ENCODE measurements at places on chromosomes 13 and 19. TPM values are rescaled to one million over a fixed set of nuclear protein-coding genes. Genes with fewer than 3 reads are reported as not detected.

DNA sequence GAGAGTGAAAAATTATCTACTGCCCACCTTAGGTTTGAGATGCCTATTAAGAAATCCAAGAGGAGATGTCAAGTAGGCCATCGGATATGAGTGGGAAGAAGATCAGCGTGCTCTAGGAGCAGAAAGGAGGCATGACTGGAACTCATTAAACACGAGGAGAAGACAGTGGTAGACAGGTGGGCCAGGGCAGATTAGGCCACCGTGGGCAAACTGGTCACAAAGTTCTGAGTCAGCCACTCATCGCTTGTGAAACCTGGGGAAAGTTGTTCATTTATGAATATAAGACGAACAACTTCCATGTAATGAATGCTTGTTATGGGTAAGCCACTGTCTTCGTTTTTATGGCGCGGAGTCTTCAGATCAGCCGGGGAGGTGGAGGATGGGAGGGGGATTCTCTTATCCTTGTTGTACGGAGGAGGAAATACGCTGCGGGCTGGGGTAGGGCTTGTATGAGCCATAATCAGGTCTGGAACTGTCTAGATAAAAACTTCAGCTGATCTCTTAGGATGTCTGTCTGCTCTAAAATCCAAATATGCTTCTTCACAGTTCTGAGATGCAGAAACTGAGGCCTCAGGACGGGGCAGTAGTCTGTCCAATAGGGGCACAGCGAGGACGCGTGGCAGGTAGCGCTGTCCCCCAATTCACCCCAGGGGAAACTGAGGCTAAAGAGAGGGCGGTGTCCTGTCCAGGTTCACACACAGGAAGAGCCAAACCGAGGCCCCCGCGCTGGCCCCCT, 1.1 kb upstream of the ZNF444 start:
- DNase-seq, result no peak

DNA sequence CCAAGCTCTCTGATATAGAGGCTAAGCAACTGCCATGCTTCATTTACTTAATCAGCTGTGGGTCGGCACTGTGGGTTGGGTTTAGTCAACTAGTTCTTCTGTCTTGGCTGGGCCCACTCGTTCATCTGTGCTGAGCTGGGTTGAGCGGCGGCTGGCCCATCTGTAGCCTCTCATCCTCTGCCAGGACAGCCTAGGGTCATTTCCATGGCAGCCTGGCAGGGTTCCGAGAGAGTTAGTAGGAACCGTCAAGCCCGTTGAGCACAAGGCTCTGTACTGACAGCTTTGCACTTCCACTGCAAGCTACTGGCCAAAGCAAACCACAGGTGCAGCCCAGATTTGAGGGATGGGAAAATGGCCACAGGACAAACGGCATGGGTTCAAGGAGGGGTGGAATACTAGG, 6.6 kb upstream of the ZNF835 start:
- DNase-seq, result no peak

DNA sequence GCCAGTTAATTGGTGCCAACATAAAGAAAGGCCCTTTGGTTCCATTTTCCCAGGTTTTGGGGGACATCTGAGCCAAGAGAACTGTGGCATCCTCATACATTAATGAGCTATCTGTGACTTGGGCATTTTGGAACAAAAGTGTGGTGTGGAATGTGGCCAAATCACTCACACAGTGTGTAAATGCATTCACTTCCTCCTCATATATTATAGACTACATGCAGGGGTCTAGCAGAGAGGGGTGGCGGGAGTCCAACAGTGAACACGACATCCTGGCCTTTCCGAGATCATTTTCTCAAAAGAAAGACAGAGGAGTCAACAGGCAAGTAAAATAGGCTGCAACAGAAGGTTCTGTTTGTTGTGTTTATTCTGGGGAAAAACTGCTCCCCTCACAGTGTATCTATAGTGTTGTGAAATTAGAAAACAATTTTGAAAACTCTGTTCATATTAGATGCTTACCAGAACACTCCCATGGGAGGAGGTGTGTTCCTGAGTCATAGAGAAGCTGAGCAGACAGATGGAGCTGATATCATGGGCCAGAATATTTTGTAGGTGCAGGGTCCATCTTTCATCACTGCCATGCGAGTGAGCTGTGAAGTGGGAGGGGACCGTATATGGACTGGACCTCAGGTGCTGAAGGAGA, 36.9 kb downstream of the PABPC3 start:
- DNase-seq, result no peak

- no peak for DNase-seq
Observed at GRCh38 chr13:74683411-74683810, 549.2 kb upstream of the KLF12 start.

- DNase-seq, result no peak
Observed at GRCh38 chr19:9044449-9044848, 34.2 kb upstream of the MUC16 start.

- DNase-seq, result no peak
Observed at GRCh38 chr13:109369353-109370052, 416.9 kb downstream of the IRS2 start.

DNA sequence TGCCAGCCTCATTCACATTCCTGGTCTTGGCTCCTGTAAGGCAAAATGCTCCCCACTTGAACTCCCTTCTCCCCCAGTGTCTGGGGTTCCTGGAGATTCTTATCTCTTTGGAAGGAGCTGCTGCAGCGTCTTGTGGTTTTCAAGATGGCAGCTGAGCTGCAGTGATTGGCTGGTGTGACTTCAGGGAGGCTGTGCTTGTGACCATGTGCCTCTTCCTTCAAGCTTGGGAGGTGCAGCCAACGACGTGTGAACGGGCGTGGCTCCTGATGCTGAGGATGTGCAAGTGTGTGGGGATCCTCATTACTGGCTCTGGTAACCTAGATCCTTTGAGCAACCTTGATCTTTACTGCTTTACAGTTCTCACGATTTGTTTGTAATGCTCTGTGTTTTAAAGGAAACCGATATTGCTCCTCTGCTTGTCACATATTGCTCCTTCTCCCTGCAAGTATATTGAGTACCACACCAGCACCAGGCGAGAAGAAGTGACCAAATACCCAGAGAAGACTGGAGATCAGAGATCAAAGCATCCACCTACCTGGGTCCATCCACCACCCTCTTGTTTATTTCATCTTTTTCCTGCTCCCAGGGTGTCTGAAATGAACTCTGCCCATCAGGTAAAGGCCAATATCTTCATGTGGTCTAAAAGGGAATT, 208.5 kb downstream of the FGF9 start:
- DNase-seq, result no peak

DNA sequence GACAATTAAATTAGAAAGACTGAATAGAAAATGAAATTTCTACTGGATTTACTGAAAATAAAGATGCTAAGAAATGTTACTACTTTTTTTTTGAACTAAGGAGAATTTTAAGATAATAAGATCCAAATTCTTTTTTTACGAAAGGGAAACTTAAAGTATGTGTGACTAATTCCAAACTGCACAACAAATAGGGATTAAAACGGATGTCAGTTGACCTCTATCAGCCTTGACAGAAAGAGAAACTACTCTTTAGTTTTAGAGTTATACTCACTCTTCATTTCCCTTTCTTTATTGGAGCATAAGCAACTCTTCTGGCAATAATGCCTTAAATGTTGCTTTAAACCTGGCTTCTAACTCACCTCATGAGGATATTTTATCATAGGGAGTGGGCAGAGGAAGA, 273.8 kb downstream of the SLITRK6 start:
- DNase-seq, result no peak

GRCh38 chr19:46080561-46080960, 39.8 kb upstream of the IGFL4 start:
- no peak for DNase-seq

DNA sequence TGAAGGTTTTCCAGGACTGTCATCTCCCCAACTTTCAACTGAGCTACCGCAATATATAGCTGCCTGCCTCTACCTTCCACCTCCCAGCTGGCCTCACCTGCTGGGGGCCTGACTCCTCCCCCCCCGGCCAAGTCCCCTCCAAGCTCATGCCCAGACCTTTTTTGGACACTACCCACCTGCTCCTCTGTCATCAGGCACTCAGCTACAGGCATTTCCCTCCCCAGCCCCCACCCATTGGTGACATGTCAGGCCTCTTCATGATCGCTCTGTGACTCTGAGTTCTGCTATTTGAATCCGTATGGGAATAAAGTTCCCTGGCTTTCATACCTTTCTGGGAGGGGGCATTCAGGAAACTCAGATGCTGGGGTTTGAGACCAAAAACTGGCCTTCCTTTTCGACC, 1.8 kb downstream of the PRKACA start:
- DNase-seq, result no peak

- peak; percentile 45 for DNase-seq
Observed at GRCh38 chr13:113297370-113298042, 467 bp downstream of the LAMP1 start.

DNA sequence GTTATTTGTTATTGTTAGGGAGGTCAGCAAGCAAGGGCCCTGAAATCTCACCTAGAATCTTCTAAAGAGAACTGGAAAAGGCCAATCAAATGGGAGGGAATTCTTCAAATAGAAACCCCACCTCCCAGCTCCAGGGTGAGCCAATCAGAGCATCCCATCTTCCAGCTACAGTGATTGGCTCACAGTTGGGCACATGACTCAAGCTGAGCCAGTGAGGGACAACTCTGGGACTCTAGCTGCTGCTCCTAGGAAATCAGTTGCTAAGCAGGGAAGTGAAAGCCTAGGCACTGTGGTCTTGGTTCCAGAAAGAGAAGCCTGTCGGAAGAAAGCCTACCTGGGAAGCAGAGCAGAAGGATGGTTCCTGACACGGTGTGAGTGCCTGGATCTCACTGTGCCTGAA, 13.4 kb downstream of the TM6SF2 start:
- DNase-seq, result peak; percentile 89

GRCh38 chr19:48804496-48804895, 6.3 kb downstream of the BCAT2 start:
- DNase-seq, result no peak

DNA sequence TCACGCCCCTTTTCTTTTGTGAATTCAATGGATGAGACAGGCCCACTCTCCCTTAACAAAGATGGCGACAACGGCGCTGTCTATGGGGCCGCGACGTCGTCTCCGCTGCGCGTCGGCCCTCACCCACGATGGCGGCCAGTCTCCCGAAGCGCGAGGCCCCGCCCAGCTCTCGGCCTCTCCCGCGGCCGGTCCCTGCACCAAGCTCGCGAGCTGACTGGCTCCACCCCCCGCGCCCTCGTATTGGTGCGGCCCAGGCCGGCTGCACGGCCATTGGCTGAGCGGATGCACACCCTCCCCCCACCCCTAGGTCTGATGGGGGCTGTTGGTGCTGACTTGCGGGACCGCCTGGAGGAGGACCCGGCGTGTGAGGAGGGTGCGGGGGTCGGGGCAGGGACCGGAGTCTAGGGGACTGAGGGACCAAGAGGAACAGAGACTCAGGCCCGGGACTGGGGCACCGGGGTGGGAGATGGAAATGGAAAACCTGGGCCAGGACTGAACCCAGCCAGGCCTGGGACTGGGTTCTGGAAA, 4.8 kb downstream of the SPHK2 start:
- DNase-seq, result peak; percentile 99

GRCh38 chr13:113929628-113930615, 44.0 kb downstream of the C13orf46 start:
- DNase-seq, result peak; percentile 39

- DNase-seq, result peak; percentile 7
Observed at GRCh38 chr19:41694831-41695635, 7.0 kb upstream of the CEACAM7 start.

- DNase-seq, result no peak
Observed at GRCh38 chr19:46225558-46226004, 4.0 kb upstream of the IGFL1 start.

GRCh38 chr13:49927755-49928154, 8.4 kb downstream of the SPRYD7 start:
- DNase-seq, result no peak

DNA sequence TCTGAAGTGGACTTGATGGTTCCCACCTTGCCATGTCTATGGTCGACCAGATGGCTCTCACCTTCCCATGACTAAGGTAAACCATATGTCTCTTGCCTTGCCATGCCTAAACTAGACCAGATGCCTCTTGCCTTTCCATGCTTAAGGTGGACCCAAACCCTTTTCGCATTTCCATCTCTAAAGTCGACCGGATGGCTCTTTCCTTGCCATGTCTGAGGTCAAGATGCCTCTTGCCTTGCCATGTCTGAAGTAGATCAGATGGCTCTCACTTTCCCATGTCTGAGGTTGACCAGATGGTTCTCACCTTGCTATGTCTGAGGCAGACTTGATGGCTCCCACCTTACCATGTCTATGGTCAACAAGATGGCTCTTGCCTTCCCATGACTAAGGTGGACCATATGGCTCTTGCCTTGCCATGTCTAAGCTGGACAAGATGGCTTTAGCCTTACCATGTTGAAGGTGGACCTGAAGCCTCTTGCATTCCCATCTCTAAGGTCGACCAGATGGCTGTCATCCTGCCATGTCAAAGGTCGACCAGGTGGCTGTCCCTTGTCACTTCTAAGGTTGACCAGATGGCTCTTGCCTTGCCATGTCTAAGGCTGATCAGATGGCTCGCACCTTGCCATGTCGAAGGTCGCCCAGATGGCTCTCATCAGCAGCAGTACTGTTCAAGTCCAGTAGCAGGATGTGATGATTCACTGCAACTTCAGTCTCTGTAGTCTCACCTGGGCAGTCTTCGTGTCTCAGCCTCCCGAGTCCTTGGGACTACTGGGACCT, 1439.4 kb downstream of the UQCRFS1 start:
- DNase-seq, result peak; percentile 3

- no peak for DNase-seq
Observed at GRCh38 chr13:27599845-27600553, 20.3 kb downstream of the LNX2 start.

DNA sequence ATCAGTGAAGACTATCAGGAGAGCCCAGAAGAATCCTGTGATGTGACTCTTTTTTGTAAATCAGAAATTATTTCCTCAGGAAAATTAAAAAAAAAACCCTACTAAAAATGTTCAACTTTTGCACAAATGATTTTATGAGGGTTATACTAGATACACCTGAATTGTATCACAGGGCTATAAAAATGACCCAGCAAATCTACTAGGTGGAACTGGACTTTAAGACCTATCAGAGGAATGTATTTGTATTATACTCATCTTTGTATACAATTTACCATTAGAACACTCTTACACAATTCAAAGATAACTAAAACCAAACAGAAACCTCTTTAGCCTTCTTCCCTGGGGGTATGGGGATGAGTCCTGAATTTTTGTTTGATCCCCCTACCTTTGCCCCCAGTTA, 7.2 kb downstream of the FBXL3 start:
- no peak for DNase-seq

GRCh38 chr13:40026741-40027140, 371.3 kb downstream of the COG6 start:
- no peak for DNase-seq

- DNase-seq, result peak; percentile 57
Observed at GRCh38 chr13:112968910-112969691, at the start of gene MCF2L. TSS of gene MCF2L (plus strand) at chr13:112969214. CDS start at chr13:112969380, 166 bp downstream.

GRCh38 chr13:26697069-26697955, 63.3 kb downstream of the GPR12 start:
- no peak for DNase-seq

Gene FAM216B
- not detected for total RNA-seq

Gene IL17D
- 1.6 TPM for total RNA-seq

Gene TDRD3
- 16.9 TPM for total RNA-seq

Gene ZNF625
- total RNA-seq, result 28.1 TPM

Gene COX6B2
- 5.0 TPM for total RNA-seq

Gene AKAP11
- 20.5 TPM for total RNA-seq

Gene PLIN5
- 2.7 TPM for total RNA-seq

Gene FOSB
- total RNA-seq, result 1.7 TPM

Gene LILRB3
- not detected for total RNA-seq

Gene ADPRHL1
- total RNA-seq, result 2.7 TPM

All from H9 (cell line).